ENCODE measurements at places on chromosomes 1 and 21. TPM values are rescaled to one million over a fixed set of nuclear protein-coding genes. Genes with fewer than 3 reads are reported as not detected.

GRCh38 chr1:15902882-15903281 lies 55.4 kb downstream of the SPEN start:
- H3K27me3 ChIP-seq = no peaks in the 10 kb centered on the region
- H3K36me3 ChIP-seq = peaks cover 5% of the 10 kb centered on the region
- H3K4me3 ChIP-seq = no peak overlapping the region
- peak overlapping the region; percentile 71 for H3K27ac ChIP-seq

- H3K27me3 ChIP-seq = no peaks in the 10 kb centered on the region
- no peak for DNase-seq
- no peak overlapping the region for H3K4me3 ChIP-seq
- H3K36me3 ChIP-seq = no peaks in the 10 kb centered on the region
- H3K27ac ChIP-seq = no peak overlapping the region
These were observed 11.9 kb downstream of the XPR1 start for GRCh38 chr1:180643693-180644092.

GRCh38 chr1:33152685-33153432 lies 29.0 kb downstream of the TRIM62 start:
- no peak overlapping the region for H3K4me3 ChIP-seq
- H3K27ac ChIP-seq = peak overlapping the region; percentile 72
- H3K4me1 ChIP-seq = no peaks in the 10 kb centered on the region
- H3K27me3 ChIP-seq = no peaks in the 10 kb centered on the region
- H3K36me3 ChIP-seq = peaks cover 5% of the 10 kb centered on the region

GRCh38 chr1:172185211-172185610 lies 235.3 kb upstream of the C1orf105 start:
- DNase-seq = no peak
- H3K4me1 ChIP-seq = no peaks in the 10 kb centered on the region
- H3K36me3 ChIP-seq = no peaks in the 10 kb centered on the region
- no peak overlapping the region for H3K27ac ChIP-seq

- no peaks in the 10 kb centered on the region for H3K4me1 ChIP-seq
- DNase-seq = no peak
- H3K4me3 ChIP-seq = no peak overlapping the region
- no peaks in the 10 kb centered on the region for H3K27me3 ChIP-seq
- H3K27ac ChIP-seq = no peak overlapping the region
These were observed 252.1 kb upstream of the TMEM51 start for GRCh38 chr1:14901371-14901954.

DNA sequence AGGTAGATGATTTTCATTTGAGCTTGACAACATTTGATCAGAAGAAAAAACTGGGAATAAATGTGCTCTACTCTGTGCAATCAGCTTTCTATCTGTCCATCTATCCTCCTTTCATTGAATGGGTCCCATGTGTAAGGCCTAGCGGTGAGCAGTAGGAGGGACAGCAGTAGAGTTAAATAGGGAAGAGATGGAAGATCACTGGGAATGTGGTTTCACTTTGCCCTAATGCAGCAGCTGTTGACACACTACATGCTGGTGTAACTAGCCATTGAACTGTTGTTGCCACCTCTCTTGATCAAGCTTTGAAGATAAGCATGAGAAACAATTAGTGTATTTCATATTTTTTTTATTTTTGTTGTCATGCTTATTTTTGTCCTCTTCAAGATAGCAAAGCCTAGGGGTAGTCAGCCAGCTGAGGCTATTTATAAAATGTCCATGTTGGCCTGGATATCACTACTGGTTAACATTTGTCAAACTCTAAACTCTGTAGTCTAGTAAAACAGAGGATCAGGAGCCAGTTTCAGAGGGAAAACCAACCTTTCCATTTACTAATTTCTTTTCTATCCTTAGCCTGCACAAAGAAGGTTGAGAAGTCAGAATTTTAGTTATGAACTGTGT lies 41.9 kb downstream of the CACNA1E start:
- no peak overlapping the region for H3K4me3 ChIP-seq
- H3K27ac ChIP-seq = no peak overlapping the region
- H3K36me3 ChIP-seq = no peaks in the 10 kb centered on the region

DNA sequence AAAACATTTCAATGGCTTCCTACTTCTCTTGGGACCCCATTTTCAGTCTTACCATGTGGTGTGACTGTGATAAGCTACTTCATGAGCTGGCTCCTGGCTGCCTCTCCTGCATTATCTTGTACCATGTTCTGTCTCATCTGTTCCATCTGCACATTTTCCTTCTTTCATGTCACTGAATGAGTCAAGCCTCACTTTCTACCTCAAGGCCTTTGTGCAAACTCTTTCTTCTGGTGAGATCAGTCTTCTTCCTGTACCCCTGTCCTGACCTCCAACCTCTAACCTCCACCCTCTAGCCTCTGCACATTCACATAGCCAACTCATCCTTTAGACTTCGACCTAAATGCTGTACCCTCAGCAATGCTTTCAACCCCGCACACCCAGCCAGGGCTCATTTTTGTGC lies 9.6 kb upstream of the FAM78B start:
- H3K4me3 ChIP-seq = no peak overlapping the region
- no peaks in the 10 kb centered on the region for H3K27me3 ChIP-seq

The MPZ gene
- total RNA-seq = 5.1 TPM

DNA sequence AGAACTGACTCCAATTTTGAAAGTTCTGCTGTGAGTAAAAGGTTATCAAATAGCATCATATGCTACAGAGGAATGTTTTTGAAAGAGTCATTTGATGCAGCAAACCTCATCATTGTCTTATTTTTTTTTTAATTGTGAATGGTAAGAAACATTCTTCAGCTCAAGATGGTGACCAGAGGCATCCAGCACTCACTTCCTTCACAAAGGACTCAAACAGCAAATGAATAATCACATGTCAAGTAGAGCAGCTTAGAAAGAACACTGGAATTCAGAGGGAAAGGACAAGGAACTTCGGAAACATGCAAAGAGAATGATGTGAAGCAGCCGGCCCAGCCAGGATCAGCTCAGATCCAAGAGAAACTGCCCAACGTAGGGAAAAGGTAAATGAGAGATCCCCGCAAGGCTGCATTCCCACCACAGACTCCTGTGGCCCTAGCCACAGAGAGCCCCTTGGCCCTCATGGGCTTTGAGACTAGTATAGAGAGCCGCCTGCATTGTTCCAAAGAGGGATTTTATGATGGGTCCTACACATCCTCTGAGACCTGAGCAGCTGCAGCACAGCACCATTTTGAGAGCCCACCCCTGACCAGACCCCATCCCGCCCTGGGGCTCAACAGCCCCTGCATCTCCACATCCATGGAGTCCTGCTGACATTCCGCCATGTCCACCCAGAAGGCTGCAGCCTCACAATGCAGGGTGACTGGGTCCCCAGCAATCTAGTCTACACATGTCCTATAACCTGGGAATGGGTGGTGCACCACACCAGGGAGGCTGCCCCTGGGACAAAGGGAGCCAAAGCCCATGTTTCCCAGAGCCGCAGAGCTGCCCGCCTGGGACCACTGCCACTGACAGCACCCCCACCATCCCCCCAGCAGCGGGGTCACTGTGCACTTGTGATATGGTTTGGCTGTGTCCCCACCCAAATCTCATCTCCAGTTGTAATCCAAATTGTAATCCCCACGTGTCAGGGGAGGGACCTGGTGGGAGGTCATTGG lies 21.2 kb upstream of the UTS2 start:
- H3K27me3 ChIP-seq = no peaks in the 10 kb centered on the region
- no peak overlapping the region for H3K4me3 ChIP-seq
- H3K4me1 ChIP-seq = no peaks in the 10 kb centered on the region
- DNase-seq = peak; percentile 13

DNA sequence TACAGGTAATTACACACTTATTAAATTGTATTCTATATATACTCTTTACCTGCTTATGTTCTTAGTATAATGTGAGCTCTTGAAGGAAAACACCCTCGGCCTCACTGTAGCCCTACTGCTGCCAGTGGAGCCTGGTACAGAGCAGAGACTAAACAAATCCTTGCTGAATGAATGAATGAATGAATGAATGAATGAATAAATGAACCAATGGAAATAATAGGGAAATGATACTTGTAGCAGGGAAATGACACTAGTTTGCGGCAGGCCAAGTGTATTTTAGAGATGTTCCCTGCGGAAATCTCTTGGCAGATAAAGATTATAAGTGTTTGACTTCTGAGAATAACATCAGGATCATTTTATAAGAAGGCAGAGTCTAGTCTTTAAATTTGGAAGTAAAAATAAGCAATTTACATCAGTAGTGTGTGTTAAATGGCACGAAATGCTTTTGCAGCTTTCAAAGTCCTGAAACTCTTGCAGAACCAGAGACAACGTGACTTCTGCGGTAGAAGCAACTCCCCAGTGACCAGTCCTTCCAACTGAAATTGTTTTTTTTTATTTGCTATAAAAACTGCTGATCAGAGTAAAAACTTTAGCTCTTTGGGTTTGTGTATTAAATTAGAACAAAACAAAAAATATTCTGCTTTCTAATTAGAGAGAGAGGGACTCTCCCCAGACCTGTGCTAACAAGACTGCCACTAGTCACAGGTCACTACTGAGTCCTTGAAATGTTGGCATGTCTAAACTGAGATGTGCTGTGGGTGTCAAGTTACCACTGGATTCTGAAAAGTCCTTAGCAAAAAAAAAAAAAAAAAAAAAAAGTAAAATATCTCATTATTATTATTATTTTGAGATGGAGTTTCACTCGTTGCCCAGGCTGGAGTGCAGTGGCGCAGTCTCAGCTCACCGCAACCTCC lies 199.3 kb upstream of the MAP1LC3C start:
- H3K4me1 ChIP-seq = no peaks in the 10 kb centered on the region
- no peaks in the 10 kb centered on the region for H3K36me3 ChIP-seq
- no peak overlapping the region for H3K4me3 ChIP-seq
- no peak overlapping the region for H3K27ac ChIP-seq
- H3K27me3 ChIP-seq = no peaks in the 10 kb centered on the region

GRCh38 chr1:30195424-30196134 lies 527.8 kb downstream of the MATN1 start:
- H3K36me3 ChIP-seq = no peaks in the 10 kb centered on the region
- DNase-seq = no peak
- no peaks in the 10 kb centered on the region for H3K27me3 ChIP-seq
- H3K27ac ChIP-seq = no peak overlapping the region

- H3K4me3 ChIP-seq = no peak overlapping the region
- H3K27me3 ChIP-seq = no peaks in the 10 kb centered on the region
- H3K27ac ChIP-seq = no peak overlapping the region
- no peaks in the 10 kb centered on the region for H3K36me3 ChIP-seq
- DNase-seq = no peak
These were observed 758.0 kb upstream of the B3GALT2 start for GRCh38 chr1:193944454-193944853.

The NPR1 gene
- total RNA-seq = 19.3 TPM

- DNase-seq = no peak
- no peak overlapping the region for H3K4me3 ChIP-seq
- H3K27ac ChIP-seq = no peak overlapping the region
- no peaks in the 10 kb centered on the region for H3K36me3 ChIP-seq
These were observed 122.5 kb upstream of the FOXD3 start for GRCh38 chr1:63199706-63200335.

GRCh38 chr1:225819346-225820192 lies 9.6 kb downstream of the EPHX1 start:
- H3K4me1 ChIP-seq = no peaks in the 10 kb centered on the region
- H3K27ac ChIP-seq = peak overlapping the region; percentile 52
- DNase-seq = no peak
- H3K27me3 ChIP-seq = no peaks in the 10 kb centered on the region

The ZNF687 gene
- total RNA-seq = 26.3 TPM

All from right atrium auricular region (tissue), 2 donors.